ENCODE measurements at places on chromosomes 5 and 9.

- no peak for DNase-seq
These were observed 628 bp downstream of the SYNPO start for GRCh38 chr5:150641006-150641570.

GRCh38 chr9:117551171-117551570, 136.3 kb upstream of the ASTN2 start:
- no peak for DNase-seq

DNA sequence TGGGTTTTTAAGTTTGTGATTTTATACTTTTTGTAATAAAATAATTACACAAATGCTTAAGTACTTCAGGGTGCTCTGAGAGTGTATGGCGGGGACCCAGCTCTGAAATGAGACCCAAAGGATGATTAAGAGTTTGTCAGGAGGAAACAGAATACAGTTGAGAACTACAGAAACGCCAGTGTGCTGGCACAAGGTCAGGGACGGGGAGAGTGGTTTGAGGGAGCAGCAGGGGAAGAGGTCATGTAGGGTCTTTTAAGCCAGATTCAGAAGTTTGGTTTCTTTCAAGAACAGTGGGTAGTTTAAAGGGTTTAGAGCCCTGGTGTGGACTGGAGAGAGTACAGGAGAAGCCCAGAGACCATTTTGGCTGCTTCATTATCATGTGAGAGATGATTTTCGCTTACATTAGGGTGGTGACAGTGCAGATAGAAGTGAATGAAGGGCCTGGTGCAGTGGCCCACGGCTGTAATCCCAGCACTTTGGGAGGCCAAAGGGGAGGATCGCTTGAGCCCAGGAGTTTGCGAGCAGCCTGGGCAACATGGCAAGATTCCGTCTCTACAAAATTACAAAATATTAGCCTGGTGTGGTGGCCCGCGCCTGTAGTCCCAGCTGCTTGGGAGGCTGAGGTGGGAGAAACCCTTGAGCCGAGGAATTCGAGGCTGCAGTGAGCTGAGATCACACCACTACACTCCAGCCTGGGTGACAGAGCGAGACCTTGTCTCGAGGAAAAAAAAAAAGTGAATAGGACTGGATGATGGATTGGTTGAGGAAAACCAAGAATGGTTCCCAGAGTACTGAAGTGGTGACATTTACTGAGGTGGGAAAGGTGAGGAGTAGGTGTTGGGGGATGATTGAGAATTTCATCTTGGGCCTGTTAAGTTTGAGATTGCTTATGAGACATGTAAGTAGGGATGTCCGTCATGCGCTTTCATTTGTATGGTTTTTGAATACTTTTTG, 1.4 kb upstream of the ETF1 start:
- DNase-seq, result peak; percentile 55

GRCh38 chr5:179287071-179287470, 58.2 kb downstream of the ADAMTS2 start:
- no peak for DNase-seq

DNA sequence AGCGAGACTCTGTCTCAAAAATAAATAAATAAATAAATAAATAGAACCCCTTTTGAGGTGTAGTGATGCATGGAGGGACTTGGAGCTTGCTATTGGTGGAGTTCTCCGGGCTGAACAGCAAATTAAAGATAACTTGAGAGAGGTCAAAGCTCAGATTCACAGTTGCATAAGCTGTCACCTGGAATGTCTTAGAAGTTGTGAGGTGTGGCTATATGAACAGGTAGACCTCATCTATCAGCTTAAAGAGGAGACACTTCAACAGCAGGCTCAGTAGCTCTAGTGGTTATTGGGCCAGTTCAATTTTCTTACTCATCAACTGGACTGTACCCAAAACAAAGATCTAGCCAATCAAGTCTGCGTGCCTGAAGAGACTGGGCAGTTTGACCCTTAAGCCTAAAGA, 11.7 kb upstream of the STING1 start:
- DNase-seq, result no peak

GRCh38 chr5:177454397-177455035, 7.9 kb downstream of the PRR7 start:
- peak; percentile 93 for DNase-seq

- no peak for DNase-seq
These were observed 265.4 kb downstream of the SPOCK1 start for GRCh38 chr5:137233726-137234125.

DNA sequence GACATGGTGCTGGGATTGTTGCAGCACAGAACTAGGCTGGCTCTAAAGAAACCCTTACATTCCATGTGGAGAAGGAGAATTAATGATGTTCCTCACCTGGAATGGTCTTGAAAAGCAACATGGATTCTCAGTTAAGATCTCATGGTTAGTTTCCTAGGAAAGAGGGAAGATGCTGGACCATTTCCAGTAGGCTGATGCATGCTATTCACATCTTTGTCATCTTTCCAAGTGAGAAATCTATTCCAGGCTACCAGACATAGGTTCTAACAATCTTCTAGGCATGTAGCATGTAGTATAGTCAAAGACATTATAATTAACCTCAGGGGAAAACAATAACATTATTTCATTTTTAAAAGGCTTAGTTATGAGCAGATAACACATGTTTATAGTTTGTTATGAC, 44.3 kb downstream of the TMEM252 start:
- DNase-seq, result no peak

GRCh38 chr9:95089257-95090022, 228.1 kb downstream of the FANCC start:
- no peak for DNase-seq

- no peak for DNase-seq
These were observed 34.8 kb downstream of the ATP6V0E1 start for GRCh38 chr5:173018358-173018757.

- no peak for DNase-seq
These were observed 450.4 kb upstream of the CHD1 start for GRCh38 chr5:99379187-99379586.

DNA sequence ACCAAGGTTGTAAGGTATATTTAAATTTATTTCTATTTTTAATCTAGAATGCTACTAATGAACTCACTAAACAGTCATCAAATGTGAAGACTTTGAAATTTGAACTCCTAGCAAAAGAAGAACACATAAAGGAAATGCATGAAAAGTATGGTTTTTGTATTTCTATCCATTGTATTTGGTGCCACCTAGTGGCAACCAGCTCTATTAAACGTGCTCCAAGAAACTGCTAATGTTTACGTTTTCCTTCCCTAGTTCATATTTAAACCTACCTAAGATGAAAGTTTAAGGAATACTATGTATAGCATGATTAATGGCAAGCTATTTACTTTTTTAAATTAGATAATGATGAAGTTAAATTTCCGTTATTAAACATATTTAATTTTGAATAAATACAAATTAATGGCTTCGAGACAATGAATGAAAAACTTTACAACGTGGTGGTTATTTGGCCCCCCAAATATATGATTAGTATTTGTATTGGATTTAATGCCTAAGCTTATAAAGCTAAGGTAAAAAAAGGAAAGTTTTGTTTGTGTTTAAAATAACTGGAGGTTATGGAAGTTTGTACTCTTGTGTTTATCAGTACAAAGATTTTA, 115.9 kb upstream of the SH3GL2 start:
- peak; percentile 86 for DNase-seq

DNA sequence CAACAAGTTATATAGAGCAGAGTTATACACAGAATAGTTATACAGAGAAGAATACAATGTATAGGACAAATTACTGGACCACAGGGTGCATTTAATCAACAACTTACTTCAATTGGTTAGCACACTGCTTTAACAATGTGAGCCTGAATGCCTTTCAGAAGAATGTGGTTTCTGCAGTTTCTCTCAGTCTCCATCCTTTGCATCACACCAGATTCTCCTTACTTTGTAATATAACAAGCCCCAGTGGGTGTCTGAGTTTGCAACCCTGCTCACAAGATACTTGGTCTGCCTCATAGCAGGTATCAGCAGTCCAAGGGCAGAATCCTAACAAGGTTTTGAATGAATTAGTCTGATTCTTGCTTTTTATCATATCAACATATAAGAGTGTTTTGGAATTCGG, 114.6 kb downstream of the GABRB2 start:
- DNase-seq, result no peak

DNA sequence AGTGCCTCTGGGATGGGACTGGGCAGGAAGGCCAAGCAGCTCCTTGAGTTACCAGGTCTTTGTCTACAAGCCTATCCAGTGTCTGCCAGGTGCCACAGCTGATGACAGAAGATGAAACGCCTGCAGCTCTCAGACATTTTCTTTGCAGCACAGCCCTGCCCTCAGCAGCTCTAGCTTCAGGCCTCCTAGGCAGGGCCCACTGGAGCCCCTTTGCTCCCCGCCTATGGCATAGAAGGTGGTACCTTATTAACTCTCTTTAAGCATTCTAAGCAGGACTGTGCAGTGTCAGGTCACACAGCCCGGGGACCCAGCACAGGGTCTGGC, 1.3 kb upstream of the SKP1 start:
- peak; percentile 18 for DNase-seq

- no peak for DNase-seq
These were observed 856 bp upstream of the PCDHGA3 start for GRCh38 chr5:141342773-141343172.

DNA sequence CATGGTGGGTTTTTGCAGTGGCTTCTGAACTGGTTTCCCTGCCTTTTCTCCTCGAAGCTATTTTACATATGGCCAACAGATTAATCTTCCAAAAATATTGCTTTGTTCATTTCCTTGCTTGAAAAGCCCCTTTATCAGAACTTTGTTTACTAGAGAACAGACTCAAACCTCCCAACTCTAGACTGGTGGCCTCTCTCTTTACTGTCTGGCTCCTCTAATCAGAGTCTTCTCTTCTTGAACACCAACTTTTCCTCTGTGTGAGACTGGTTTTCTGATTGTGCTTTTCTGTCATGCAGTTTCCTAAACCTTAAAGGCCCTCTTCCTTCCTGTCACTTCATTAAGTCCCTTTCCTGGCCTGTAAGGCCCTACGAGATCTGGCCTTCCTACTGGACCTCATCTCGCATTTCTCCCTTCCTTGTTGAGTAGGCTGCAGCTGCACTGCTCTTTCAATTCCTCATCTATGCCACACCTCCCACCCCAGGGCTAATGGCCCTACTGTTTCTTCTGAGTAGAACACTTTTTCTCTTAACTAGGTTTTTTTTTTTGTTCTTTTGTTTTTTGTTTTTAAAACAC, 5.7 kb downstream of the C9orf43 start:
- no peak for DNase-seq

- no peak for DNase-seq
These were observed 824.0 kb upstream of the ARRDC3 start for GRCh38 chr5:92207151-92207550.

DNA sequence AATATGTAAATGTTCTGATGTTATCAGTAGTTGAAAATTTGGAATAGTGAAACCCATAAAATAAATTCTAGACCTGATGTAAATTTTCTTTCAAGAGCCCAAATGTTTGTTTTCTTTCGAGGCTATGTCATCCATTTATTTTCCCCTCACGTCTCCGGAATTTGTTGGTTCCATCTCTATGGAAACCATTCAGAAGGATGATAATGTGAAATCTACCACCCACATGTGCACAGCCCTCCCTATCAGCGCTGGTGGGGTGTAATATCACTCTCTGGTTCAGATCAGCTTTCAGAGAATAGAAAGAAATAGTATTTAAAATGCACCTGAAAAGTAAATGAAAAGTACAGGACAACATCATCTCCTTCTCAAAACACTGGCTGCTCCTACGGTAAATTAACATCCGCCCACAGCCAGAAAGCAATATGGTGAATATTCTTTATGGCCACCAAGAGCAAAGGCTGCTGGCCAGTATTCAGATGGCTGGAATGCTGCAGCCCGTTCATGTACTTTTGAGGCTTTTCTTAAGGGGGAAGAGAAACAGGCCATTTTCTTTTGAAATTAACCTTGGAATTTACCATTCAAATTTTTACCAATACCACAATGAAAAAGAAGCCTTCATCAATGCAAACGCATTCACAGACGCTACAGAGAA, 28.5 kb downstream of the GLDC start:
- DNase-seq, result no peak
